ENCODE measurements at places on chromosomes 6 and 20. TPM values are rescaled to one million over a fixed set of nuclear protein-coding genes. Genes with fewer than 3 reads are reported as not detected.
A peak's percentile ranks its signal among the peaks of the same experiment; 100 is the strongest.

DNA sequence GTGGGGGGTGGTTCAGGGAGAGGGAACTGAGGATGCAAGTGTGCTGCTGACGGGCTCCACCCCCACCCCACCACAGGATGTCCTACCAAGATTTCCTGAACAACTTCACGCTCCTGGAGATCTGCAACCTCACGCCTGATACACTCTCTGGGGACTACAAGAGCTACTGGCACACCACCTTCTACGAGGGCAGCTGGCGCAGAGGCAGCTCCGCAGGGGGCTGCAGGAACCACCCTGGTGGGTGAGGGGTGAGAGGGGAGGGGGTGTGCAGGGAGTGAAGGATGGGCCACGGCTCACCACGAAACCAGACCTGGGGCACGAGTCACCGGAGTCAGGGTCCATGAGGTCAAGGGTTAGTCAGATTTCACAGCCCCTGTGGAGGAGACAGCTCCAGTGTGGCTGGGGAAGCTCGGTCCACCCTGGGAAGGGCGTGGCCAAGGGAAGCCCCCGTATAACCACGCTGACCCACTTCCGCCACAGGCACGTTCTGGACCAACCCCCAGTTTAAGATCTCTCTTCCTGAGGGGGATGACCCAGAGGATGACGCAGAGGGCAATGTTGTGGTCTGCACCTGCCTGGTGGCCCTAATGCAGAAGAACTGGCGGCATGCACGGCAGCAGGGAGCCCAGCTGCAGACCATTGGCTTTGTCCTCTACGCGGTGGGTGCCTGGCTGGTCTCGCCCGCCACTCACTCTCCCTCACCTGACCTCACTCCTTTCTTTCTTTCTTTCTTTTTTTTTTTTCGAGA, 18.3 kb downstream of the CAPN11 start:
- DNase-seq = no peak

Gene TNFRSF21
- total RNA-seq = 3.3 TPM

DNA sequence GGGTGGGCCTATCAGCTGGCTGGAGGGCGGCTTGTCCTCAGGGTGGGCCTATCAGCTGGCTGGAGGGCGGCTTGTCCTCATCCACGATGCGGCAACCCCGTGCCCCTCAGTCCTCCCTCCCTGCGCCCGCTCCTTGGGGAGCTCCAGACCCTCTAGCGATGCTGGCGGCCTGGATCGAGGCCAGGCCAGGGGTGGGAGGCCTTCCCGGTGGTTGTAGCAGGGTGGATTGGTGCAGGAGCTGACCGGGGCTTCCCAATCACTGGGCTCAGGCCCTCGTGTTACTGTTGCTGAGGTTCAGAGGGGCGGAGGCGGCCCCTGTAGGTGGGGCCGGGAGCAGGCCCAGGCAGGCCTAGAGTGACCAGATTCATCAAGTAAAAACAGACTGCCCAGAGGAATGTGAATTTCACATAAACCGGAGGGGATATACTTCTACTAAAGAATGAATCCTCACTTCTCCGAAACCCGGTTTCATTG, 8.8 kb downstream of the SLC17A9 start:
- no peak for DNase-seq

- DNase-seq = no peak
These were observed 134.3 kb downstream of the ISM1 start for GRCh38 chr20:13355411-13355810.

Gene IL17F
- total RNA-seq = not detected

DNA sequence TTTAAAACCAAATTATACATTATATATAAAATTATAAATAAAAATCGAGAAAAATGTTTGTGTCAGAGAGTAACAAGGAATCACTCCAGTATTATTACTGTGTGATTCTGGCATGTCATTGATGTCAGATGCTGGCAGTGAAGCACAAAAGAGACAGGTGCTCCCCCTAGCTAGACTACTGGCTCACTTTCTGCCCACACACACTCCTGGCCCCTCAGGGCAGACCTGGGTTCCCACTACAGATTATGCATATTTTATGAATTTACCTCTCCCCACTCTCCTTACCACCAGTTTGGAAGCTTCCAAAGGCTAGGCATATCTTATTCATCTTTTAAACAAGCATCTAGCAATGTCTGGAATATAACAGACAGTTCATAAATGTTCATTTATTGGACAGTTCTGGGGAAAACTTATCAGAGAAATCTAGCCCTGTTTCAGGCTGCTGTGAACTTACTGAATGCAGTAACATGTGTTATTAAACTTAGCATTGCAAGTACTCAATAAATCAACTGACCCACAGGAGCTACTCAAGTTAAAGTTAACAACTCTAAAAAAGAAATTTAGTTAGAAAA, 12.8 kb downstream of the SNX3 start:
- no peak for DNase-seq

GRCh38 chr20:33773412-33774089, 37.6 kb upstream of the CHMP4B start:
- no peak for DNase-seq

- no peak for DNase-seq
These were observed 84.1 kb downstream of the SLC23A2 start for GRCh38 chr20:4916971-4917881.

GRCh38 chr6:39422238-39422637, 99.7 kb upstream of the KCNK16 start:
- no peak for DNase-seq

DNA sequence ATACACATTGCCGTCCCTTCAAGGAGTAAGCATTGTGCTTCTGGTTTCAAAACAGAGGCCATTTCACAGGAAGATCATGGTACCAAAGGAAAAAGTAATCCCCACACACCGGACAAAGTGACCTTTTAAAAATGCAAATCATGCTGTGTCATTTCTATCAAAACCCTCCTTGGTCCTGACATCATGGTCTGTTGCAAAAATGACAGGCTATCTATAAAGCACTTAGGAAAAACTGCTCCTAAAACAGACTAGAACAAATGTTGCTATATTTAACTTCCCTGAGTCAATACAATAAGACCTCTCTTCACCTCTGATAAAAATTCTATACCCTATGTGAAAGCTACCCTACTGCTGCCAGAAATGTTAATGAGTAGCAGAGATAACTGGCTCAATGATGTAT, 353.6 kb upstream of the RUNX2 start:
- no peak for DNase-seq

DNA sequence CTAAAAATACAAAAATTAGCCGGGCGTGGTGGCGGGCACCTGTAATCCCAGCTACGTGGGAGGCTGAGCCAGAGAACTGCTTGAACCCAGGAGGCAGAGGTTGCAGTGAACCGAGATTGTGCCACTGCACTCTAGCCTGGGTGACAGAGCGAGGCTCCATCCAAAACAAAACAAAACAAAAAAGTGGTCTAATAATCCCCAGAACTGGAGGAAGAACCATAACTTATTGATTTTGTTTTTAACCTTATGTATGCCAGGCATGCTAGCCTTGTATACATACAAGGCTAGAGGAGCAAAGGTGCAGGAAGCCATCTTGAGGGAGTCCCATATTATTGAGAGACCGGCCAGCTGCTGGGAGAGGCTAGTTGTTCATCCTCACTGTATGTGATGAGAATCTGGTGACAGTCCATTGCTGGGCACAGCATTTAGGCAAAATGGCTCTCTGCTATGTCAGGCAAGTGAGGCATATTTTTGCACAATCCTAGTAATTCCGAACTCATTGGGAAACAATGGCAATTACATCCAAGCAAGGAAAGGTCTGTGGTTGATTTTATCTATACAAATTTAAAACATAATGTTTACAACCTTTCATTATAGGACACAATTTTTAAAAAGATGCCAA, 18.0 kb downstream of the HFE start:
- no peak for DNase-seq

DNA sequence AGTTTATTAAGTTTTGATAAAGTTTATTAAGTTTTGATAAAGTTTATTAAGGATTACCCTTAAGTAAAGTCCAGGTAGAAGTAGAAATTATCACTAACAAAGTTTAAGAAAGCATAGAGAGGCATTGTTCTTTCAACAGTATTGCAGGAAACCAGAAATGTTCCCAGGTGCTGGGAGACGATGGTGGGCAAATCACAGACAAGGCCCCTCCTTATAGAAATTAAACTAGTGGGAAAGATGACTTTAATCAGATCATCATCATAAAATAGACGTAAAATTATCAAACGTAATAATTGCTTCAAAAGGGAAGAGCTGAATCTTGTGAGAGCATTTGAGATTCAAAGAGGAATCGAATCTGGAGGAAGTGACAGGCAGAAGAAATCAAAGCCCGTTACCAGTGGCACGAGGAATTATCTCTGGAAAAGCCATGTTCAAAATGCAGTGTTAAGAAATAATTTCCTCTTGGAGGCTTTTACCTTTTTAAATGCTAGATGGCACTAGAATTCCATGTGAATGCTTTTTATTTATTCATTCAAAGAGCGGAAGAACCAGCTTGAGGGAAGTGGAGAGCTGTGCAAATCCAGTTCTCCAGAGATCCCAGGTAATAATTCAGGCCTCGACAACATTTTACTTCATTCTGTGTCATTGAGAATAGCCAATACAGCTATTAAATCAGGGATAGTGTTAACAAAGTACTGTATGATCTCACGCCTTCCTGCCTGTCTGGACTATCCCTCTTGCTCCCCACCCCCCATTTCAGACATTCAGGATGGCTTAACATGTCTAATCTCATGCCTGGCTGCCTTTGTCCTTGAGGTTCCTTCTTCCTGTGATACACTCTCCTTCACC, 1.0 kb upstream of the APMAP start:
- no peak for DNase-seq

Gene MATN4
- not detected for total RNA-seq

DNA sequence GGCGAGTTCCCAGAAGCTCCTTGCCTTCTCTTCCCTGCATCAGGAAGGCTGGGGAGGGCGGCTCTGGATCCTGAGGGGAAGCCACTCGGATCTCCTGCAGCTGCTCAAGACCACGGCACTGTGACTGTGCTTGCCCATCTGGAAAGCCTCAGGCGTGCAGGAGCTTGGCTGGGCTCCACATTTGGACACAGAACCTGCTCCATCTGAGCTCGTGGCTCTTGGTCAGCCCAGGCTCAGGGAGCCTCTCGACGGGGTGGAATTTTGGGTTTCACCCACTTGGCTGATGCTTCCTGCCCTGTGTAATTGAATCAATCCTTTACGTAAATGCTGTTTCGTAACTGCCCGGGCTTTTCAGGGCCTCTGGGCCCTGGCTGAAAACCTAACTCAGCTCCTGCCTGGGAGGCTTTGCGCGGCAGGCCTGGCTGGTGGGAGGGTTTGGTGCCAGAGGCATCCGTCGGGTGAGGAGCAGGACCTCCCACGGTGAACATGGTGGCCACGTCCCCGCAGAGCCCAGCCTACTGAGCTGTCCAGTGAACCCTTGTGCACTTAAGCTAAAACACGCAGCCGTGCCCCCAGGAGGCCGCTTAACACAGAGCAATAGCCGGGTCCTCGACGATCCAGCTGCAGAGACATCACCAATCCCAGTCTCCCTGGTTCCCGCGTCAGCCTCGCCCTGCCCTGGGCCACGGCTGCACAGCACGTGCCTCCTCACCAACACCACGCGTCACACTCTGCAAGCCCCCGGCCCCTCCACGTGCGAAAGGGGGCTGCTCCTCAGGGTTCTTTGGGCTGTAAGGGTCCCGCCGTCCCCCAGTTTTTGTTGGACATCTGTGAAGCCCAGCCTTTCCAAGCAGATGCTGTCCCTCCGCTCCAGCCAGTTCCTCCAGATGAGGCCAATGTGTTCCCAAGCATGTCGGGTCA, 241.0 kb downstream of the DLL1 start:
- DNase-seq = peak; percentile 67

- peak; percentile 35 for DNase-seq
These were observed 8.9 kb upstream of the TAAR5 start for GRCh38 chr6:132598473-132598872.

Gene TP53TG5
- total RNA-seq = not detected

GRCh38 chr6:126477678-126478077, 137.8 kb downstream of the CENPW start:
- no peak for DNase-seq

DNA sequence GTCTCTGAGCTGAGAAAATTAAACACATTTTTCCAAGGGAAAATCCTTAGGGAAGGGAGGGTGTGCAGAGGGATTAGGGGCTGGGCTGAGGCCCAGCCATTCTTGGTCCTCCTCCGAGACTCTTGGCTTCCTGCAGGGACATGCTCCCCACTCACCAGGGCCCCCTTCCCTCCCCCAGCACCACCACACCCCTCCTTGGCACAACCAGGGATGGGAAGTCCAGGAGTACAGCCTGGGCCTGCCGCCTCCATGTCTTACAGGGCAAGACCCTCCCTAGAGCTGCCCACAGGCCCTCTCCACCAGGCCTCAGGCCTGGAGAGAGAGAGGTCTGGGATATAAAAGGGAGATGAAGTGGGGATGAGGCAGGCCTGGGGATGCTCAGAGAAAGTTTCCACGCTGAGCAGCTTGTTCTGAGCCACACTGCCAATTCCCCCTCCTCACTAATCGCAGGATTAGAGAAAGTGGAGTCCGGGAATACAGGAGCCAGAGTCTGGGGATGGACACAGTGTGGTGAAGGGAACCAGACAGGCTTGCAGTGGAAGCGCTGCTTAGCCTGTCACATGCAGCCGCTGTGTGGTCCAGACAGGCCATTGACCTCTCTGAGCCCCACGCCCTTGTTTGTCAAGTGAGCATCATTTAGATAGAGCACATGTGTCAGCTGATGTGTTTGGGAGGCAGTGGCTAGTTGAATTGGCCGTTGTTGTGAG, 105.5 kb downstream of the MRPL14 start:
- DNase-seq = no peak

Gene MCHR2
- total RNA-seq = not detected

Gene WFDC13
- total RNA-seq = not detected

Gene ADGRF5
- 9.9 TPM for total RNA-seq

DNA sequence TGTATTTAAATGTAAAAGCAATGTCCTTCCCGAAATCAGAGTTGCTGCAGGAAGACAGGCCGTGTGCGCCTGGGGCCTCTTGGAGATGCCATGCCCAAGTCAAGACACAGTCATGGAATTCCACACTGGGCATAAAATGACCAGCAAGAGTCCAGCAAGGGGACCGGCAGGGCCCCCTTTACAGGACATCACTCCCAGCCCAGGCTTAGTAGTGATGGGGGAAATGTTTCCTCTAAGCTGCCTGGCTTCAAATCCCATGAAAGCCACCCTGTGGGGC, 1.9 kb upstream of the PPP1R3G start:
- DNase-seq = no peak

DNA sequence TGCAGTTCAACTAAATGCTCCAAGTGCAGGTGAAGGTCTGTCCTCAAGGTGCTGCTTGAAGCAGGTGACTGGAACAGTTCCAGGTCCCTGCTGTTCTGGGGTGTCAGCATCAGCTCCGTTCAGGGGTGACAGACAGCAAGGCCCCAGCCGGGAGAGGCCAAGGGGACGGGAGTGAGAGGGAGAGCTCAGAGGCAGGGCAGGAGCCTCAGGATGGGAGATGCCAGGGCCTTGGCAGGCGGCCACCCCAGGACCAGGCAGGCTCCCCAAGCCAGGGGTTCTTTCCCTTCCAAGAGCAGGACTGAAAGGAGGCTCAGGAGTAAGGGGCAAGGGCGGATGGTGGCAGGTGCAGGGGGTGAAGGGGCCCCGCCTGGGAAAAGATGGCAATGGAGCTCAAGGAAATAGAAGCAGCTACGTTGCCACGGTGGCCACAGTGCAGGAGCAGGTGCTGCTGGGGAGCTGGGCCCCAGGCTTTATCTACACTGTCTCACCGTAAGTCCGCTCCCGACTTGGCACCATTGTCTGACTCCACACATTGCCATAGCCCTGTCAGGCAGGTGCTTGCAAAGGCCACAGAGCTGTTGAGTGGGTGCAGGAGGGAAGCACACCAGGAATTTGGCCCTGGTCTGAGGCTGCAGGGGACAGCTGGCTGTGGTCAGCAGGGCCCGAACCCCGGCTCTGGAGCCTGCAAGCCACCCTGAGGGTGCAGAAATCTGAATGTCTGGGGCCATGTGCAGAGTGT, 43.1 kb downstream of the ERMARD start:
- peak; percentile 24 for DNase-seq

GRCh38 chr6:2231438-2231837, 14.0 kb downstream of the GMDS start:
- DNase-seq = no peak

Gene ZNF133
- 6.1 TPM for total RNA-seq
